ENCODE measurements at places on chromosomes 12 and 14.

DNA sequence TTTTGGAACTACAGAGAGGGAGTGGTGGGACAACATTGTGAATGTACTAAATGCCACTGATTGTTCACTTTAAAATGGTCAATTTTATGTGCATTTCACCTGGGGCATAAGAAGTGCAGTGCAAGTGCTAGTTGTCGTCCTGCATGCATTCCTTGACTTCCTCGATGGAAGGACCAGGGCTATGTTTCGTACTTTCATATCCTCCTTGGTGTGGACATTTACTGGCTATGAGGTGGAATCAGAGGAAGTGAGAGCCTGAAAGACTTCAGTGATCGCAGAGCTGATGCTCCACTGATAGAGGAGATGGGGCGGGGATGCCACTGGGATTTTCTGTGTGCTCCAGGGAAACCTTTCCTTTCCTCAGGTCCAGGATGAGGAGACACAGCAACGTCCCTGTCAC, 54.1 kb upstream of the DDX11 start:
- no peak for ATAC-seq

DNA sequence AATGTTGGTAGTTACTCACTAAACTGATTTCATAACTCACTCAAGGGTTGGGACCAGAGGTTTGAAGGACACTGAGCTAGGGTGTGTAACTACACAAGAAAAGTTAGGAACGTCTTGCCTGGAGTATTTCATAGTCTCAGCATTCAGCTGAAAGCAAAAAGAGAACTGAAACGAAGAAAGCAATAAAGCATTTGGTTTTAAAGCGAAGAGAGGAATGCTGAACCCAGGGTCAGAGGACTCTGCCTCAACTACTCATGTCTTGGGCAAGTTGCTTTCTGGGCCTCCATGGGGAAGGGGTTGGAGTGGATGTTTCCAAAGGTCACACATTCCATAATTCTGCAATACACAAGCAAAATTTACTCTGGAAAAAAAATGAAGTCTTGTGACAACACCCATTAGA, 1.4 kb downstream of the GNS start:
- ATAC-seq, result no peak

DNA sequence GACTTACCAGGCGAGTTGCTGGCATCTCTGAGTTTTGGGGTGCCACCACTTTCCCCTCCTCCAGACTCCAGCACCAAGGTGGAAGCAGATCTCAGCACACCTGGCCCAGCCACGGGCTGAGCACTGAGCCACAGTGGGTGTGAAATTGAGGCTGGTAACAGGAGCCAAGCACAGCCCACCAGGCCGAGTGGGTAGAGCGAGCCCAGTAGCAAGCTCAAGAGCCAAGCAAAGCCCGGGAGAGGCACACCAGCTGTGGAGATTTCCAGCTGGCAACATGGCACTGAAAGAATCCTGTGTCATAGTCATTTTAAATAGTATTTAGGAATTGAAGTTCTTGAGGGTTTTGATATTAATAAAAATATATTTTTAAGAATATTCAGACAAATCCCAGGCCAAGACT, 596.2 kb upstream of the TMEM132C start:
- no peak for ATAC-seq

DNA sequence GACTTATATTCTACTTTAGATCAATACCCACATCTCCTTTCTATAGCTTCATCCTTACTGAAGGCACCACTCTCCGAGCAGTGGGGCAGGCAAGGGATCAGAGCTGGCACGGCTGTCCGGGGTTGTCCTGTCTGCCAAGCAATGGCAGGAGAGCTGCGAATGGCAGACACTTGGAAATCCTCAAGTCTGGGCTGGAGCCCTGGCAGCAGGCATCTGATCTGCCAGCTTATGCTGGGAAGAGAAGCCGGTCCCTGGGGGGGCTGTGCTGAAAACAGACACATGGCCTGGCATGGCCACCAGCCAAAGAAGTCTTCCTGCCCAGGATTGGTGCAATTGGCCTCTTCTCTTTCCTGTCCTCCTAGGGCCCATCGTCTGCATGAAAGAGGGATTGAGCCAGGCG, 280.2 kb upstream of the PWP1 start:
- ATAC-seq, result no peak

All from stimulated activated memory B cell treated with anti-CD40 and anti-IgM and Interleukin-4, amounts not matched to agents 10 μg/mL and 1 μg/mL and 100 μg/mL, for 72 hours (primary cell).